ENCODE measurements at places on chromosomes 12 and 14.
A peak's percentile ranks its signal among the peaks of the same experiment; 100 is the strongest.

GRCh38 chr12:86727160-86727559 is 471.0 kb upstream of the MGAT4C start:
- DNase-seq = no peak

DNA sequence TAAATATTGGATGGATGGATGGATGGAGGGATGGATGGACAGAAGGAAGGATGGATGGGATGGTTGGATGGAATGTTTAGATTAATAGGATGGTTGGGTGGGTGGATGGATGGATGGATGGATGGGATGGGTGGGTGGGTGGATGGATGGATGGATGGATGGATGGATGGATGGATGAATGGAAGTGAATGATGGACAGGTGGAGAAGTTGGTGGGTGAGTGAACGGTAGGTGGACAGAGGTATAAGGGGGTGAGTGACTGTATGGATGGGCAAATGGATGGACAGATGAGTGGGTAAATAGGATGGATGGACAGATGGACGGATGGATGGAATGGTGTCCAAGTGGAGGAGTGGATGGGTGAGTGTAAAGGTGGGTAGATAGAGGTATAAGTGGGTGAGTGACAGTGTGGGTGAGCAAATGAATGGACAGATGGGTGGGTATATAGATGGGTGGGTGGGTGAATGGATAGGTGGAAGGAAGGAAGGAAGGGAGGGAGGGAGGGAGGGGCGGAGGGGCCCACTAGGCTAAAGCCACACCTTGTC is 41.9 kb downstream of the HRK start:
- no peak for DNase-seq

- peak; percentile 55 for DNase-seq
These were observed 8.3 kb downstream of the DIO2 start for GRCh38 chr14:80202888-80203562.

GRCh38 chr14:65170318-65170717 is 68.0 kb upstream of the MAX start:
- no peak for DNase-seq

DNA sequence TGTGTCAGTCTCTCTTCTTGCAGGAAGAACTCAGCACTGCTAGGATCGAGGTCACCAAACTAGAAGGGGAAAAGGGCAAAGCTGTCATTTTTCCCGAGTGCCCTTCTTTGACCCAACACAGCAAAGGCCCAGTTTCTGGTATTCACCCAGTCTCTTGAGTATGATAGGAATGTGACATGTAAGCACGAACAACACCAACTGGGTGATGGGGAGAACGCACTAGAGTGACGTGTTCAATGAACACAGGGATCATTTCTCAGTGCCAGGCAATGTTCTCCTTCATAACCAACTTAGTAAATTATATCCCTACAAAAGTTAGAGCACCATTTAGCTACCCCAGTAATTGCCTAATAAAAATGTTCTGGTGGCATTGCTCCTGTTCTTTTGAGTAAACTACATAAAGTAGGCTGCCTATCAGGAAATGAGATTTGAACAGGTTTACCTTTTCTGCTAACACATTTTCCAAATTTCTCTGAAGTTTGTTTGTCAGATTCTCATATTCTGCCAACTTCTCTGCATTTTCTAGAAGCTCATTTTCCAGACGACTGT is 64.5 kb downstream of the NIN start:
- DNase-seq = no peak

- DNase-seq = no peak
These were observed 77.1 kb downstream of the PLXNC1 start for GRCh38 chr12:94225506-94225905.

DNA sequence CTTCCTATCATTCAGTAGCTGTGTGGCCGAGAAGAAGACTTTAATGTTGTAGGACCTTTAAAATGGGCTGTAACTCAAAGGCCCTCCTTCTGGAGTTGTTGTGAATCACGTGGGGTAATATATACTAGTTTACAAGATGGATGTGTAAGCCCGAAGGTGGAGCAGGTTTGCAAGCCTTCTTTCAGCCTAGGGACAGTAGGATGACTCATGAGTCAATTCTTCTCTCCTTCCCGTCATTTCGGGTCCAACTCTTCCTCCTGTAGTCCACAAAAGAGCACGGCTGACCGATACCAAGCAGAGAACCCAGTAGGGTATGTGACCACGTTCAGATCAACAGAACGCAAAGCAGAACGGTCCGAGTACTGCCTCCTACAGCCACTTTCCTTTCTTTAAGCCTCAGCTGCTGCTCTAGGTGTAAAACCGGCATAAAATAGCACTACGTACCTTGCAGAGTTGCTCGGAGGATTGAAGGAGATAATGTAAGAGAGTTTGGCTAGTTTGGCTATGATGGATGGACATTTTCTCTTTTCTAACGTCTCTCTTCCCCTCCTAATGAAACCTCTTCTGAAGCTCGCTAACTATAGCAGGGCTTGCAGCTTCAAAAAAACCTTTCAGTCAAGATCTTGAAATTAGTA is 1.3 kb upstream of the RASSF3 start:
- DNase-seq = no peak

- DNase-seq = no peak
These were observed 247.9 kb upstream of the RTL1 start for GRCh38 chr14:101151226-101151926.

- no peak for DNase-seq
These were observed 5.3 kb downstream of the TRPV4 start for GRCh38 chr12:109827566-109828550.

DNA sequence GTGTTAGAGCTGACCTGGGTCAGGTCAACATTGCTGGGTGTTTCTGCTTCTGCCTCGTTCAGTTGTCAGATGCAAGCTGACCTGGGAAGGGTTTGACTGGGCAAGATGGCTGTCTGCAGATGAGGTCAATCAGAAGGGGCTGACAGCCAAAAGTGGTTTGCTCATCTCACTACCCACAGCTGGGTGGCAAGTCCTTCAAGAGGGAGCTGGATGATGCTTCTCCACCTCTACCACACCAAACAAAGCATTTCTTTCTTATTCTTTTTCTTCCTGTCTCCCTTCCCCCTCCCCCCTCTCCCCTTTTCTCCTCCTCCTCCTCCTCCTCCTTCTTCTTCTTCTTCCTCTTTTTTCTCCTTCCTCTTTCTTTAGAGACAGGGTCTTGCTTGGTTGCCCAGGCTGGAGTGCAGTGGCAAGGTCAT is 268.2 kb upstream of the PLEKHG7 start:
- no peak for DNase-seq

GRCh38 chr14:58107947-58108552 is 44.0 kb downstream of the ARMH4 start:
- DNase-seq = peak; percentile 22

Data from NT2/D1 (cell line).